ENCODE measurements at places on chromosomes 13 and 19. TPM values are rescaled to one million over a fixed set of nuclear protein-coding genes. Genes with fewer than 3 reads are reported as not detected.

Gene MYO1F
- 47.4 TPM for total RNA-seq

Gene CASP14
- total RNA-seq = not detected

Gene GNA15
- total RNA-seq = 174 TPM

Gene KLC3
- 0.18 TPM for total RNA-seq

Gene PABPC3
- 0.39 TPM for total RNA-seq
